Mammary epithelial cell (primary cell): ENCODE measurements at places on chromosomes 16 and 17. TPM values are rescaled to one million over a fixed set of nuclear protein-coding genes. Genes with fewer than 3 reads are reported as not detected.

GRCh38 chr16:66996983-66997358 is 8.6 kb downstream of the CES4A start:
- DNase-seq: no peak

DNA sequence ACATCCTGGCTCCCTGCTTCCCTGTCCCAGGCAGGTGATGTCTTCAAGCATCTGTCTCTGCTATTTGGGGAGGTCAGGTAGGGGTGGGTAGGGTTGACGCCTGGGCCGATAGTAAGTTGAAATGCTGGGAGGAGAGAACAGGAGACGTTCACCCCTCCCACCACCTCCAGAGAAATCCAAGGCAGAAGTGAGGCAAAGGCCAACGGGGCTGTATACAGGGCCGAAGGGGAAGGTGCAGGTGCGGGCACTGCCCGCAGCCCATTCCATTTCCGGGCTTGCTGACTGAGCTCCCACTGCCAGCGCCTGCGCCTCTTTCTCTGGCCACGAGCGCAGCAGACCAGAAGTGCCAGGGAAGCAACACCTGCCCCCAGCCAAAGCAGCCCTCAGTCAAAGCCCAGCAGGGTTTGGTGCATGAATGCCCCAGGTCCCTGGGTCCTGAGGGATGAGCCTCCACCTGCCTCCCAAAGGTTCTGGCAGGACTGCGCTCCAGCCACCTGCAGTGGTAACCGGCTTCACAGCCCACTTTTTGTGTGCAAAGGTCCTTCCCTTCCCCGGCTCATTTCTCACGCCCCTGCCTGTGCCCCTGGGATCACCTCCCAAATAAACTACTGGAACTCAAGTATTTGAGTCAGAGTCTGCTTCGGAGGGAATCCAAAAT is 127.6 kb upstream of the TNRC6C start:
- DNase-seq: no peak

GRCh38 chr17:79573196-79573896 is 37.5 kb downstream of the RBFOX3 start:
- peak; percentile 67 for DNase-seq

- no peak for DNase-seq
These were observed 59.8 kb downstream of the CDH11 start for GRCh38 chr16:65061935-65062518.

GRCh38 chr17:83037874-83038165 is 41.6 kb upstream of the METRNL start:
- DNase-seq: no peak

GRCh38 chr16:30621765-30622164 is 11.6 kb upstream of the ZNF689 start:
- DNase-seq: no peak

- no peak for DNase-seq
These were observed 318 bp upstream of the RBL2 start for GRCh38 chr16:53433930-53434376.

- DNase-seq: peak; percentile 82
These were observed 92.2 kb upstream of the CIBAR2 start for GRCh38 chr16:85204242-85205010.

DNA sequence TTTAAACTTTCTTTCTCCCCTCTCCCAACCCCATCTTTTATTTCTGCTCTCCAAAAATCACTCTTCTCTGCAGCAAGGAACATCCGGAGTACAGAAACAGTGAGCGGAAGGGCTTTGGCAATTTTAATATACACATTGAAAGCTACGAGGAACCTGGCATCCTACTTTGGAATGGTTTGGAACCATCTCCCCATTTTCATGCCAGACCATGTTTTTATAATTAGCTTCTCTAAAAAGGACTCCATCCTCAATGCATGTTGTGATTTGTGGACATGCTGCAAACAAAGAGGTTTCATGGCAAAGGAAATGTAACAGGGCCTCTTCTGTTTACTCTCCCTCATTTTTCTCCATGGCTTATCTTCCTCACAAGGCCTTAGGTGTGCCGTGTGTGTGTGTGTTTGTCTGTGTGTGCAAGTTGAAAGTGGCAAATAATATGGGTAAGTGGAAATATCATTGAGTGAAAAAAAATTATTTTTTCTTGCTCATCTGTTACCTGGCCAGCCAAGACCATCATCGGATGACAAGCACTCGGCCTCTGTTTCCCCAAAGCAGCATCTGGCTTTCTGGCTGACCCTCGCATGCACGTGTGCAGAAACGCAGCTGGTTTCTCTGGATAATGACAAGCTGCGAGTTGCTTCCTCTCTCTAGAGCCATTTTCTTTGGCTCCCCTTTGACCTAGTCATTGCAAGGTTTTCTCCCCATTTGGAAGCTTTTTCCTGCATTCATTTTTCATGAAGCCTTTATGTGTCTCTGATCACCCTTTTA is 585.0 kb downstream of the TMEM114 start:
- DNase-seq: no peak

GRCh38 chr16:68875871-68876270 is 32.5 kb downstream of the TANGO6 start:
- DNase-seq: no peak

DNA sequence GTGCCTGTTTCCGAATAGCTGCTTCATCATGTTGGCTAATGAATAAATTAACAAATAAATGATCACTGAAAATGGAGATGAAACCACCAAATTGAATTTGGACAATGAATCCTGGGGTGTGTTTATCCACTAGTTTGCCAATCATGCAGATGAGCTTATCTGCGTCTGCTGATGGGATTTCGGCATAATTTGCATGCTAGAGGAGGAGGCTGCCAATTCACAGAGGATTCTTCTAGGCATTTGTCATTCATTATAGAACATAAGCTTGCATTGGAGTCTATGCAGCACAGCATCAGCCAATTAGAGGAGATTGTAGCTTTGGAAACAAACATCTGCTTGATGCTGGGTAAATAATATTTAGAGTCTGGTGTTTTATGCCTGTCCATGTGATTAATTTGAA is 123.1 kb downstream of the NPIPB5 start:
- no peak for DNase-seq

GRCh38 chr16:50071075-50071671 is 5.4 kb downstream of the HEATR3 start:
- no peak for DNase-seq

- DNase-seq: no peak
These were observed 1.2 kb downstream of the FADS6 start for GRCh38 chr17:74892013-74892841.

GRCh38 chr17:60832151-60832585 is 154.5 kb downstream of the BCAS3 start:
- no peak for DNase-seq

DNA sequence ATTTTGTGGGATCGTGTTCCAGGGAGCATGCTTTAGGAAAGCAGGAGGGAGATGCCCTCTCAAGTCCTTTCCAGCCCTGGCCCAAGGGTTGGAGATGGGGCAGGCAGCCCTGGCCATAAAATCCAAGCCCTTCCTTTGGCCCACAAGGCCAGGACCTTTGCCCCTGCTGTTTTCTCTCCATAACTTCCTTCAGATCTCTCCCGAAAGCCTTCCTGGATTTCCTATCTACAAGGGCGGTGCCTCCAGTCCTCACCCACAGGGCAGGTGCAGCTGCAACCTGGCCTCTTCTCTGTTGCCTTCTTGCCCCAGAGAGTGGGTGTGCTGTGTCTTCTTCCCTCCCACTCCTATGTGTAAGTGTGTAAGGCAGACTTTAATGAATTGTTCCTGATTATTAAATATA is 8.5 kb upstream of the PDP2 start:
- no peak for DNase-seq

DNA sequence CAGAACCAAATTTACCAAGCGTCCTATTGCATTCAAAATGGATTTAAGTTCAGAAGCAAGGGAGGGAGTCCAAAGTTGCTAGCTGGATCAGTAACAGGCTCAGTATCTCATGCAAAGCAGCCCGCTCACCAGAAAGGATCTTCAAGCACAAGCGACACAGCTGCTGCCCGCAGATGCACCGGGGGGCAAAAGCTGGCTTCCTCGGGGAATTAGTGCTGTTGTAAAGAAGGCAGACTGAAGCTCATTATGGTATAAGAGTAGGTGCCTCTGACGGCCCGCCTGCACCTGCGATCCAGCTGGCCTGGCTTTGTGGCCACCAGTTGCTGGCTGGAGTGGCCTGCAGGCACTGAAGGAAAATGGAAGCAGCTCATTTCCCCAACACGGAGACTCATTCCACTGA is 128.4 kb upstream of the RCVRN start:
- no peak for DNase-seq

DNA sequence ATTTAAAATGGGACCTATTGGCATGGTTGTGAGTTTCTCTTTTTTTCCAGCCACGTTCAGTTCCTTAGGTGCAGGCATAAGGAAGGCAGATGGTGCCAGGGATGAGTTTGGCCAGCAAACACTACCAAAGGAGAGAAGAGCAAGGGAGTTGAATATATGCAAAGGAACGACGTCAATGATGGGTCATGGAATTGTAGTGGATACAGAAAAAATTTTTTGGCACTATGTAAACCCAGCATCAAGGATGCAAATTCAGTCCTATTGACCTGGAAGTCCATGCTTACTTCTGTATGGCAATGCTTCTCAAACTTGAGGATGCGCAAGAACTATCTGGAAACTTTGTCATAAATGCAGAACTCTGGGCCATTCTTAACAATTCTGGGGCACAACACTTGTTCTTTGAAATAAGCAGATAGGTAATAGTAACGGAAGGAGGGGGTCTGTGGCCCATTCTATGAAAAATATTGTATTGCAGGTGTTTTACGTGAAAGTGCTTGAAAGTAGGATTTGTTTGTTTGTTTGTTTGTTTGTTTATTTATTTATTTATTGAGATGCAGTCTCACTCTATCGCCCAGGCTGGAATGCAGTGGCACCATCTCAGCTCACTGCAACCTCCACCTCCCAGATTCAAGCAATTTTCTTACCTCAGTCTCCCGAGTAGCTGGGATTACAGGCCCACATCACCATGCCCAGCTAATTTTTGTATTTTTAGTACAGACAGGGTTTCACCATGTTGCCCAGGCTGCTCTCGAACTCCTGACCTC is 18.0 kb downstream of the APOH start:
- no peak for DNase-seq

DNA sequence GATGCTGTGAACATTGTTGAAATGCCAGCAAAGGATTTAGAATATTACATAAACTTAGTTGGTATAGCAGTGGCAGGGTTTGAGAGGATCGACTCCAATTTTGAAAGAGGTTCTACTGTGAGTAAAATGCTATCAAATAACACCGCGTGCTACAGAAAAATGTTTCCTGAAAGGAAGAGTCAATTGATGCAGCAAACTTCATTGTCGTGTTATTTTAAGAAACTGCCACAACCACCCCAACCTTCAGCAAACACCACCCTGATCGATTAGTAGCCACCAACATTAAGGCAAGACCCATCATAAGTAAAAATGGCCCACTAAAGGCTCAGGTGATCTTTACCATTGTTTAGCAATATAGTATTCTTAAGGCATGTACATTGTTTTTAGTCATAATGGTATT is 27.3 kb downstream of the HLF start:
- DNase-seq: no peak

- no peak for DNase-seq
These were observed 4.1 kb downstream of the PDF start for GRCh38 chr16:69326172-69326873.

The CDH8 gene
- polyA plus RNA-seq: 0.17 TPM

The CD19 gene
- not detected for polyA plus RNA-seq

The PLA2G10 gene
- 0.24 TPM for polyA plus RNA-seq

The NOG gene
- 3.6 TPM for polyA plus RNA-seq
